ENCODE measurements at places on chromosomes 4 and X.

- no peak for DNase-seq
These were observed 512.3 kb downstream of the CFAP47 start for GRCh38 chrX:36431819-36432218.

- no peak for DNase-seq
These were observed 27.9 kb upstream of the NDNF start for GRCh38 chr4:121100093-121100775.

DNA sequence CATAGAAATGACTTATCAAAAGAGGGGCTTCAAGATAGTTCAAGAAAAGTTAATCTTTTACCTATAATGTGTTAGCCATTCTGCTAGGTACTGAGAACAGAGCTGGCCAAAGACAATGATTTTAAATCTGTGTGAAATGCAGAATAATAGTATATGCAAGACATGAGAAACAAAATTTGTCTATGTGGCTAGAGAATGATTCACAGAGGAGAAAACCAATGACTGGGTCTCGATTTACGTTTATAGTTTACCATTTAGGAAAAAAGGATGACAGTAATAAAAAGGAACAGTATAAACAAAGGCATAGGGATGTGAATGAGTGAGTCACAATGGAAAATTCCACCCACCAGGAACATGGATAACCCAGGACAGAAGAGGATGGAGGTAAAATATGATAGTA, 31.9 kb downstream of the NPFFR2 start:
- DNase-seq = no peak

DNA sequence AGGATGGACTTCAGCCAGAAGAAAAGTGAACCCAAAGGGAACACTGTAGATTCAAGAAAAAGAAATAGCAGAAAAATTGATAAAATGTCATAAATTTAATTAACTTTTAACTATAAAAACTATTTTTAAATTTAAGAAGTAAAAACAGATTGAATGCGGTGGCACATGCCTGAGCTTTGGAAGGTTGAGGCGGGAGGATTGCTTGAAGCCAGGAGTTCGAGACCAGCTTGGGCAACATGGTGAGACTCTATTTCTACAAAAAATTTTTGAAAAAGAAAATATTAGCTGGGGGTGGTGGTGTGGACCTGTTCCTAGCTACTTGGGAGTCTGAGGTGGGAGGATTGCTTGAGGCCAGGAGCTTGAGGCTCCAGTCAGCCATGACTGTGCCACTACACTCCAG, 3.0 kb downstream of the FAM184B start:
- no peak for DNase-seq

- no peak for DNase-seq
These were observed 21.9 kb downstream of the LEF1 start for GRCh38 chr4:108146819-108147218.

- DNase-seq = no peak
These were observed 66.3 kb downstream of the DCUN1D4 start for GRCh38 chr4:51909236-51909703.

- no peak for DNase-seq
These were observed 820 bp upstream of the RASL11B start for GRCh38 chr4:52861171-52861823.

DNA sequence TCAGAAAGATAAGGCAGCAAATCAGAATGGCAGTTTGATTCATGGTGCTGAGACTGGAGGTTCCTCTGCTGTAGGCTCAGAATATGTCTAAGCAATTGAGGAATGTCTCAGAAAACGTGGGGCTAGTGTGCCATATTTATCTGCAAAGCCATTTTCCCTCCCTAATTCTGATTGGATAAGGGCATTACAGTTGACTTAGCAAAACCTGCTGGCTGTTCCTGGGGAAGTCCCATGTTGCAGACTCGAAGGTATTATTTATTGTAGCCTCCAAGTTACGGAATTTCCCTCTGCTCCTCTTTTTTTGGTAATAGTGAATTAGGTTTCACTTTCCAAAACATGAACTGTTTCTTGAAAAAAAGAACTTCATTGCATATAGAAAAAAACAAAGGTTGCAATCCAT, at the start of gene CXCL10:
Gene CXCL10 (minus strand): TSS at position 109 of the 400 bp plus-strand sequence. CDS start 66 bp downstream, at position 43.
- DNase-seq = no peak

DNA sequence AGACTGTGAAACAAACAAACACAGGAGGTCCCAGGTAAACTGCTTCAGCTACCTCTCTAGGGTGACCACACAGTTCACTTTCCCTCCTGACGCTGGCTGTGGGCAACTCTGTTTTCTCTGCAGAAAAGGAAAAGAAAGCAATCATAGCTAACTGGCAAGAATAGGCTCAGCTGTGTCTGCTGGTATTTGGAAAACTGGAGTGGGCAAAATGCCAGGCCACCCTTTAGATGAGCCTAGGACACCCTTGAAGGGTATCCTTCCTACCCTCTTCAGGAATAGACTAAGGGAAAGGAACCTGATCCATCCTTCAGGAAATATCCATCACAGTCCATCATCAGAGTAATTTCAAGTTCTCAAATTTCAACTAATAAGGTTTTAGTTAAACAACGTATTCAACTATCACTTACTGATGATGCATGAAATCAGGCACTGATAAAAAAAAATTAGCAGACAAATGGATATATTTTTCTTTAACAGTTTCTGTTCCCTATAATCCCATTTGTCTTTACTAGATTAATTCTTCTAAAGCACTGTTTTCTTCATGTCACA, 60.9 kb downstream of the CAMK2D start:
- DNase-seq = no peak

GRCh38 chr4:128951316-128951715, 141.8 kb downstream of the JADE1 start:
- DNase-seq = no peak

GRCh38 chrX:73239242-73239641, 24.6 kb upstream of the NAP1L2 start:
- no peak for DNase-seq

GRCh38 chr4:19187096-19187495, 1064.6 kb upstream of the SLIT2 start:
- no peak for DNase-seq

- no peak for DNase-seq
These were observed 226.0 kb downstream of the VEGFC start for GRCh38 chr4:176566769-176567168.

DNA sequence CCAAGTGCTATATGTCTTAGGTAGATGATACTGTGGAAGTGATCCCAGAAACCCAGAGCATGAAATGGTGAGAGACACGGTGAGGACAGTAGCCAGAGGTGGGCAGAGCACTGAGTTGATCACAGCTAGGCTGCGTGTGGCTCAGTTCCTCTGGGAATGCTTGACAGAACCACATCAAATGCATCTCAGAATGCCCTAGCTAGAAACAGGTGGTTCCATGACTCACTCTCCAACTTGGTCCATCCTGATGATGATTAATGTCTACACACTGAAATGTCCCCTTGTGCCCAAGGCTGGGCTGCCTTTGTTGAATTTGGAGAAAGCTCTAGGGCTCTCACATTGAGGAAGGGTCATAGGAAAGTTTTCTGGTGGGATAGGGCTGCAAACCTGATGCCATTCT, 113.6 kb downstream of the ZNF518B start:
- DNase-seq = no peak

DNA sequence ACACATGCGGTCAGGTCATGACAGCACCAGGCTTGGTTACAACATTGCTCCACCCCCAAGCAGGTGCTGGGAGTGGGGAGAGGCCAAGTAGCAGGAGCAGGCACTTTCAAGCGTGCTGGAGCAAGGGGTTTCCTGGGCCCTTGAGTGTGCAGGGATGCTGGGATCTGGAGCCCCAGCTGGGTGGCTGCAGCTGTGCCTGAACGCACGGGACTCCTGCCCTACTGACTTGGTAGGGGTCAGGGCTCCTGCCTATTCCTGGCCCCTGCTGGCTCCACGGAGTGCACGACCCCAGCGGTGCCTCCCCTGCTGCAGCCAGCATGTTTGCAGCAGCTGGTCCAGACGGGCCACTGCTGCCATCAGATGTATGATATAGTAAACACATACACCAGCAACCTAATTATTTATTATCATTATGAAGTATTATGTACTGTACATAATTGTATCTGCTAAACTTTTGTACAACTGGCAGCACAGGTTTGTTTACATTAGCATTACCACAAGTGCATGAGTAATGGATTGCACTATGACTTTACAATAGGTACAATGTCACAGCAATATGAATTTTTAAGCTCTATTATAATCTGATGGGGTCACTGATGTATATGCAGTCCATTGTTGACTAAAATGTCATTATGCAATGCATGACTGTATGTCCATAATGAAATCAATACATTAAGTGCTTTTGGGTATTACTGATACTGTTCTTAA, 620.6 kb downstream of the RAPGEF2 start:
- no peak for DNase-seq

GRCh38 chrX:63471004-63471403, 119.9 kb upstream of the SPIN4 start:
- DNase-seq = no peak

DNA sequence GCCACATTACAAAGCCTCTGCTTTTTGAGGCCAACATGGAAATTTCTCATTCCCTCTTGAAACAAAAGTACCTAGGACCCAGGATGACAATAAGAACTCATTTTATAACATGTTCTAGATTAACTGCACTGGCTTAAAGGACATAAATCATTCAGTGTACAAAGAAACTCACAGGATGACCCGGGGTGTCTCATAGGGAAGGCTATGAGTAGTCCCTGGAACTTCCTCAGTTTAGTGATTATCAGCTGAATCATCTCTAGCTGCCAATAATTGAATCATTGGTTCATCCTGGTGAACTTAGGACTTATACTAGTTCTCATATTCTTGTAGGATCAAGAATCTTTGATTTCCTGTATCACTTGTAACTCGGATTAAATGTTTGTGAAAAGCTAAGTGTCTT, 95.8 kb upstream of the WDR1 start:
- no peak for DNase-seq

DNA sequence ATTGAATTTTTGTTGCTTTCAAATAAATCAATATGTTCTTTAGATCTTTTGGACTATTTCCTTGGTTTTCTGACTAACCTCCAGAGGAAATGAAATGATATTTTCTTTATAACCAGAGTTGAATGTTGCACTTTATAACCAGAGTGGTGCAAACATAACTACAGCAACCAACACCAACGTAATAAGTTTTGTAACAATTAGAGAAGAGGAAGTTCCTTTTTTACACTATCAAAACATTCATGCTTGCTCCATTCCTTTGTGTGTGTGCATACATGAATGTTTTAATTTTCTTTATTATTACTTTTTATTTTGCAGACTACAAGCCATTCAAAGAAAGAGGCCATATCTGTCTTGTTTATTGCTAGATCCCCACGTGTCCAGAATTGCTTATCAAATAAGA, 193.0 kb upstream of the PPP3CA start:
- no peak for DNase-seq

GRCh38 chrX:123665197-123665596, 67.7 kb downstream of the THOC2 start:
- no peak for DNase-seq

- DNase-seq = no peak
These were observed 76.7 kb downstream of the CLCN5 start for GRCh38 chrX:49999087-49999486.

DNA sequence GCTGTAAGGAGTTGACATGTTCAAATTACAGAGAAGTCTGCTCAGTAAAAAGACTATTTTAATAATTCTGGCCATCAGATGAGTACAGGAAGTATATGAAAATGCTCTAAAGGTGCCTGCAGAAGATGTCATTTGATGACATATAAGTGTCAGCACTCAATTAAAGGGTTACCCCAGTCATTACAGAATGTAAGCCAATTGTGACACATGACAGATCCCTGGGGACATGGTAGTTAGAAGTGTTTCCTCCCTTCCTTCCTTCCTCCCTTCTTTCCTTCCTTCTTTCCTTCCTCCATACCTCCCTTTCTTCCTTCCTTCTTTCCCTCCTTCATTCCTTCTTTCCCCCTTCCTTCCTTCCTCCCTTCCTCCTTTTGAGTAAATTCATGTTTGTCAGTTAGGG, 453.0 kb downstream of the RAPGEF2 start:
- DNase-seq = no peak

- no peak for DNase-seq
These were observed 298.1 kb upstream of the PITX2 start for GRCh38 chr4:110920990-110921389.

DNA sequence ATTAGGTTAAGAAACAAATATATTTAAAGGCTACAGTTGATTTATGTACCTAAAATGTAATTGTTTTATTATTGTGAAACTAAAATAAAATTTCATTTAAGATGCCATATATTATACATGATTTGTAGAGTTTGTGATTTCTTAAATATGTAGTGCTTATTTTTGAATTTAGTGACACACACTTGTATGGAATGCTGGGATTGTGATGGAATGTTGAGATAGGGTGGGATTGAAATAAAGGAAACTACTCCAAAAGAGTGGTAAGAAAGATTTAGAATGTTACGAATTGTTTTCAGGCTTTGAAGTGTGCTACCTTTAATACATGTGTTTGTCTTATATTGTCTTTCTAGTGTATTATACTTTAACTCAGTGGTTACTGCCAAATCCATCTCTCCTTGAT, 330.3 kb upstream of the PITX2 start:
- DNase-seq = no peak

DNA sequence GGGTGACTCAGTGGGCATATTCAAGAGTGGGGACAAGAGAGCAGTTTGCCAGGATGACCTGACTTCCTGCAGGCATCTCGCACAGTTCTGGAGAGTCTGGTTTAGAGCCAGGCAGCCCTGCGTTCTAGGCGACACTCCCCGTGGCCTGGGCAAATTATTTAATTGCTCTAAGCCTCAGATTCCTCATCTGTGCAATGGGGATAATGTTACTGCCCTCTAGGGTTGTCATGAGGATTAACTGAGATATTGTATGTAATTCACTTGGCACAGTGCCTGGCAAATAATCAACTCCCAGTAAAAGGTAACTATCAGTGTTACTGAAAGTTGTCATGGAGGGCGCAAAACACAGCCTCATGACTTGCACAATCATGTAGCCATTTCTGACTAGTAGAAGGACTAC, 48.8 kb upstream of the PITX2 start:
- DNase-seq = no peak

- DNase-seq = no peak
These were observed 1102.1 kb upstream of the LCORL start for GRCh38 chr4:19123681-19124080.

GRCh38 chr4:6781113-6781512, 1.4 kb upstream of the KIAA0232 start:
- DNase-seq = no peak

DNA sequence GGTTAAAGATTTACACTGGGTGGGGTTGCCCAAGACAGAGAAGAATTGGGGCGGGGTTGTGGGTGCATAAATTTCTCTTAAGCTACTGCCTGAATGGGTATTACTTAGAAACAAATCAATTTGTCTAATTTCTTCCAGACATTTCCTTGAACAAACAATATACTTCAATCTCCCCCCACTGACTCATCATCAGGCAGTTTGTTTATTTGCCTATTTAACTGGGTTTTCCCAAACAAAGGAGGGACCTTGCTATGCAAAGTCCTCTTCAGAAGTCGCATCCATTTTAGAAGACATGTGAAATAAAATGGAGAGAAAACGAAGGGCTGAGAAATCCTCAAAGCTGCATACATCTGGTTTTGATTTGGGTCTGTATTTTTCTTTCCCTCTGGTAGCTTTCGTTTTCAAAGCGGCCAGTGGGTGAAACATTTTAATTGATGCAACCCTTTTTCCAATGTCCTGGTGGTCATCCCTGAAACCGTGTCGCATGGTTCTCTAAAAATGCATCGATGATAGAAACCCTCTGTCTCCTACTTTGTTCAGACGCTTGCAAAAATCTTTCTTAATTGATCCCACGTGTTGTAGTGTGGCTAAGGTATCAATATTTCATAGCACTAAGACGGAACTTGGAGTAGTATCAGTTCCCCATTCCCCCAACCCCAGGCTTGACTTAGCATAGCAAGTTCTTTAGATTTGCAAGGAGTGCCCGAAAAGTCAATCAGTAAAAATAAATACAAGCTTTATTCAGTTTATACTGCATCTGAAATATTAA, 115.1 kb upstream of the MXRA5 start:
- DNase-seq = no peak

- no peak for DNase-seq
These were observed 184.9 kb downstream of the NSUN7 start for GRCh38 chr4:40934676-40935075.
